ENCODE measurements at places on chromosomes 7 and 10.

DNA sequence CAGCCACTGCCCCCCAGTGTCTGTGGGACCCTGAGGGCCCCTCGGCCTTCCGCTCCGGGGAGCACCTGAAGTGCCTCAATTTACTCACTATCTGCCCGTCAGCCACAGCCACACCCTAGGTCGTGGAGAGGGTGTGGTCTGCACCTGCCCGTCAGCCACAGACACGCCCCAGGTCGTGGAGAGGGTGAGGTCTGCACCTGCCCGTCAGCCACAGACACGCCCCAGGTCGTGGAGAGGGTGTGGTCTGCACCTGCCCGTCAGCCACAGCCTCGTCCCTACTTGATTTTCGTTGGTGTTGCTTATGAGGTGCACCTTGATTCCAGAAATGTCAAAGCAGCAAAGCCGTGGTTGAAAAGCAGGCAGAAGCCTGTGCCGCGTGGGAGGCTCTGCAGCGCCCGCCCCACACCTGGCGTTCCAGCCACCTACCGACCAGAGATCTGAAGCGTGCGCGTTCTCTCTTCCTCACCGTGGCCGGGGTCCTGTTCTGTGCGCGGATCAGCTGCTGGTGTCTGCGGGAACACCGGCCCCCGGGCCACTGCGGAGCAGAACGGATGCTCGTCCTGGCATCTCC is 101.6 kb downstream of the DYNC2I1 start:
- peak; percentile 84 for DNase-seq

GRCh38 chr7:45159296-45159695 is 1.7 kb downstream of the RAMP3 start:
- DNase-seq: no peak

- DNase-seq: no peak
Measured at GRCh38 chr7:106863274-106863997, 1.6 kb upstream of the PIK3CG start.

DNA sequence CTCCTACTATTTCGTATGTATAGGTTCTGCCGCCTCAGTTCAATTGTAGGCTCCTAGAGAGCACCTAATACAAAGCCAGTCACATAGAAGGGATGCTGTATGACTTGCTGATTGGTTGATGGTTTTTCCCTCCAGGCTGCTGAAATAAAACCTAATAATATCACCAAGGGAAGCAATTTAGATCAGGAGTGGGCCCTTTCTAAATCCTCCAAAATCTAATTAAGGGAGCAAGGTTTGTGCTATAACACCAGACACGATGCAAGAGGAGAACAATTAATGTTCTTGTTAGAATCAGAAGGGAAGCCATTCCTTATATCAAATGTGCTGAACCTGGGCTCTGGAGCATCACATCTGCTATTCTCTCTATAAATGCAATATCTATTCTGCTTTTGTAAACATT is 42.0 kb upstream of the SLC13A1 start:
- DNase-seq: no peak

GRCh38 chr10:68333058-68333395 is 299 bp upstream of the PBLD start:
- no peak for DNase-seq

- DNase-seq: peak; percentile 85
Measured at GRCh38 chr7:117019786-117020590, 66.7 kb downstream of the ST7 start.

DNA sequence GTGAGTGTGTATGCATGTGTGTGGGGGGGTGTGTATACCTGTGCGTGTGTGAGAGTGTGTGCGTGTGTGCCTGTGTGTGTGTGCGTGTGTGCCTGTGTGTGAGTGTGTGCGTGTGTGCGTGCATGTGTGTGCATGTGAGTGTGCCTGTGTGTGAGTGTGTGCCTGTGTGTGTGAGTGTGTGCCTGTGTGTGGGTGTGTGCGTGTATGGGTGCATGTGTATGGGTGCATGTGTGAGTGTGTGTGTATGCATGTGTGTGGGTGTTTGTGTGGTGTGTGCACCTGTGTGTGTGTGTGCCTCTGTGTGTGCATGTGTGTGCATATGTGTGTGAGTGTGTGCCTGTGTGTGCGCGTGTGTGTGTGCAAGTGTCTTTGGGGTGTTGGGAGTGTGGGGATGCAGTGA is 6.4 kb downstream of the ANTXRL start:
- no peak for DNase-seq

- DNase-seq: no peak
Measured at GRCh38 chr7:303884-304573, 14.1 kb downstream of the FOXL3 start.

- DNase-seq: no peak
Measured at GRCh38 chr7:106895246-106895864, 30.3 kb downstream of the PIK3CG start.

DNA sequence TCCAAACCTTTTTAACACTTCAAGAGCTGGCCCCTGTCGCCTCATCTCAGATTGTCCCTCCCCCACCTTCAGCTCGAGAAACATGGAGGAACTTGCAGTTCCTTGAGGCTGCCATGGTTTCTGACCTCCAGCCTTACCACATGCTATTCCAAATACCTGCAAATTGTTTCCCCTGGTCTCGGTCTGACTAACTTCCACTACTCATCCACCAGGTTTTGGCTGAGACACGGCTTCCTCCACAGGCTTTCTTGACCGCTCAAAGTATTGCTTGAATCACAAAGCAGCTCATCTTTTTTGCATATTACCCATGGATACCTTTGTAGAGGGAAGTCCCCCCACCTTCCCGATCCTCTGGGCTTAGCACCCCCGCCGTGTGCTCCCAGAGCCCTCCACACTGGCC is 5.2 kb upstream of the SAMD8 start:
- DNase-seq: no peak

GRCh38 chr10:129274748-129275474 is 192.1 kb upstream of the MGMT start:
- no peak for DNase-seq

- DNase-seq: no peak
Measured at GRCh38 chr10:127762925-127763324, 25.9 kb downstream of the FOXI2 start.

GRCh38 chr7:130841416-130841815 is 107.4 kb upstream of the KLF14 start:
- no peak for DNase-seq

DNA sequence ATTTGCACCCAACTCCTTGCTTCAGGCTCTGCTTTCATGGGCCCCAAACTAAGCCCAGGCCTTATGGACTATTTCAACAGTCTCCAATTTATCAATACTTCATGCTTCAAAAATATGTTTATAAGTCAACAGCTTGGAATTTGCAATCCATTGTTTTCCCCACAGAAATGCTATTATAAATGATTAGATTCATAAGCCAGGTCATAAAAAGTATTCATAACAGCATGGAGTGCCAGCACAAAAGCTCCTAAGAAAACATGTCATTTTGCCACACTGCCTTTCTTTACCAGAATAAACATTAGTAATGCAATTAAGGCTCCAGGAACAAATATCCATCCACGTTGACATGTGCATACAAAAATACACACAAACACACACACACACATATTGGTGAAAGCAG is 30.1 kb downstream of the OSBPL3 start:
- DNase-seq: no peak

- DNase-seq: no peak
Measured at GRCh38 chr10:20954519-20954918, 57.4 kb upstream of the NEBL start.

GRCh38 chr7:157403646-157404401 is 67.0 kb downstream of the DNAJB6 start:
- DNase-seq: no peak

- no peak for DNase-seq
Measured at GRCh38 chr10:11017000-11017569, 587 bp upstream of the CELF2 start.

All from NCI-H2171 (cell line).